ENCODE measurements at places on chromosomes 2 and 18. TPM values are rescaled to one million over a fixed set of nuclear protein-coding genes. Genes with fewer than 3 reads are reported as not detected.
A peak's percentile ranks its signal among the peaks of the same experiment; 100 is the strongest.

- no peak for DNase-seq
Observed at GRCh38 chr2:385785-386184, 97.9 kb upstream of the ALKAL2 start.

DNA sequence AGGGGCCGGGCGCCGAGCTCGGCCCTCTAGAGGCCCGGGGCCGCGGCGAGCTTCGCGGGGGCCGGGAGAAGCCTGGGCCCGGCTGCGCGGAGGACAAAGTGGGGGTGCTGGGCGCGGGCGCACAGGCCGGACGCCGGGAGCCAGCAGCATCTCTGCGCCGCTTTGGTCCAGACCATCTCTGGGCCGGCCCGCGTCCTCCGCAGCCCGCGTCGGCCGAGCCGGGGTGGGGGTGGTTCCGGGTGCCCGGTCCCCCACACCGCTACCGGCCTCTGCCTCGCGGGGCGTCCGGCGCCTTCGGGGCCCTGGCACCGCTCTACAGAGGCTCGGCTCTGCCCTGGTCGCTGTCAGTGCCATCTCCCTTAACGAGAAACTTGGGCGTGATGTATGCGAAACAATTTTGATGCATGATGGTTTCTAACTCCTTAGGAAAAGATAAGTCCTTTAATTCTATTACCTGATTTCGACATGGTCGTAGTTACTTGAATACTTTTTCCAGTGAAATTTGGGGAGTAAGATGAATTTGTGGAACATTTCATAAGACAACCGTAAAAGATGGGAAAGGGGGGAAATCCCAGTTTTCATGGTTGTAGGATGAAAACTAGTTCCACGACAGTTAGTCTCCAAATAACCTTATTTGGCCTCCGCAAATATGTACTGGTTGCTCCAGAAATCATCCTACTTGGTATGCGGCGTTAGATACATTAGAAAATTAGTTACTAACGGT, 562 bp downstream of the TWSG1 start:
- DNase-seq: peak; percentile 22

LPIN1 gene
- 12.1 TPM for total RNA-seq

DNA sequence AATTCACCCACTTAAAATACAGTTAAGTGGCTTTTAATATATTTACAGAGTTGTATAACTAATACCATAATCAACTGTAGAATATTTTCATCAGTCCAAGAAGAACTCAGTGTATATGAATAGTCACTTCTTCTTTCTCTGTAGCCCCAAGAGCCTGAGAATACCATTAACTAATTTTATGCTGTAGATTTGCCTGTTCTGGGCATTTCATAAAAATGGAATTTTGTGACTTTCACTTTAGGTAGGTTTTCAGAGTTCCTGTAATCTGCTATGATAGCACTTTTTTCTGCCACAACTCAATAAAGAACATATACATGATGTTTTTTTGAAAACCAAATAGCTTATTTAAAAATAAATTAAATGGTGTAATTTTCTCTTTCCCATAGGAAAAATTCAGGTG, 57.6 kb downstream of the CCDC102B start:
- DNase-seq: no peak

- DNase-seq: peak; percentile 93
Observed at GRCh38 chr2:45675263-45675812, 23.9 kb downstream of the PRKCE start.

TSPYL6 gene
- not detected for total RNA-seq

CD8A gene
- total RNA-seq: under 0.01 TPM

ACTG2 gene
- not detected for total RNA-seq

- DNase-seq: no peak
Observed at GRCh38 chr2:60312618-60313017, 240.8 kb downstream of the BCL11A start.

DNA sequence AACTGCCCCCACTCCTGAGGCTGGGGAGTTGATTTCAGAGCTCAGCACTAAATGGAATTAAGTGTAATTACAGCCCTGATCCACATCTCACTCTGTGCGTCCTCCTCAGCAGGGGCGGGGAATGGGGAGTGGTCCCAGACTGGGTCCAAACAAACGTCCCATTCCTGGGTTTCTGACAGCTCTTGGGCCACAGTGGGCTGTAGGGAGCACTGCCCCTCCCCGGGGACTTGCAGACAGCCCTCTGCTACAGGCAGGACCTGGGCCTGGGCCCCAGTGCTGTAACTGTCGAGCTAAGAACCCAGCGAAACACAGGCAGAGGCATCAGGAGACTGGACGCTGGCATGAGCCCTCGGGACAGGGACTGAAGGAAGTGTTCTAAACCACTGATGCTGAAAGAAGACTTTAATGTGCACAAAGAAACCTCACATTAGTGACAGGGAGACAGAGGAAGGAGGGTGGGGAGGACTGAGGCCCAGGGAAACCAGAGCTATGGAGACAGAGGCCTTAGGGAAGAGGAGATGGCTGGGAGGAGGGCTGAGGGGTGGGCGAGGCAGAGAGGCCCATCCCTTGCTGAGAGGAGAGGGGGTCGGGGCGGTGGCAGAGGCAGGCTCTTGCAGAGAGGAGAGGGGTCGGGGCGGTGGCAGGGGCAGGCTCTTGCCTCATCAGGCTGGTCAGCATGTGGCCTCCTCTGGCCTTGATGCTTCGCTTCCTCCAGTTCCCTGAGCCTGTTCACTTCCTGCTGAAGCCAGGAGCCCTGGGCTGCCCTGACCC, 5.8 kb upstream of the SEMA4C start:
- DNase-seq: no peak

DNA sequence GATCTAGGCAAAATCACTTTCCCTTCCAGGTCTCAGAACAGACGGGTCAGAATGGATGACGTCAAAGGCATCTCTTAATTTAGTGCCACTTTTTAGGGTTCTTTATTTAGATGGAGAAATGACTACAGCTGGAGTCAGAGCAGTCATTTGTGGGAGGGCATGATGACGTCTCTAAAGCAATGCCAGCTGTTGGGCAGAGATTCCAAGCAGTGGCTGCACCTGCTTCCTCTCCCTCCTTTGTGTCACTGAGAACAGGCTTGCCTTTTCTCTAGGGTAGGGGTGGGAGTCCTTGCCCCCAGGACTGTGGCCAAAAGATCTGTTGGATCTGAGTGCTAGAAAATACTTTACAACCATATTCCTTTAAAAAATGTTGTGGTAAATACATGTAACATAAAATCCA, 28.7 kb upstream of the SKOR2 start:
- no peak for DNase-seq

RFTN2 gene
- under 0.01 TPM for total RNA-seq

DNA sequence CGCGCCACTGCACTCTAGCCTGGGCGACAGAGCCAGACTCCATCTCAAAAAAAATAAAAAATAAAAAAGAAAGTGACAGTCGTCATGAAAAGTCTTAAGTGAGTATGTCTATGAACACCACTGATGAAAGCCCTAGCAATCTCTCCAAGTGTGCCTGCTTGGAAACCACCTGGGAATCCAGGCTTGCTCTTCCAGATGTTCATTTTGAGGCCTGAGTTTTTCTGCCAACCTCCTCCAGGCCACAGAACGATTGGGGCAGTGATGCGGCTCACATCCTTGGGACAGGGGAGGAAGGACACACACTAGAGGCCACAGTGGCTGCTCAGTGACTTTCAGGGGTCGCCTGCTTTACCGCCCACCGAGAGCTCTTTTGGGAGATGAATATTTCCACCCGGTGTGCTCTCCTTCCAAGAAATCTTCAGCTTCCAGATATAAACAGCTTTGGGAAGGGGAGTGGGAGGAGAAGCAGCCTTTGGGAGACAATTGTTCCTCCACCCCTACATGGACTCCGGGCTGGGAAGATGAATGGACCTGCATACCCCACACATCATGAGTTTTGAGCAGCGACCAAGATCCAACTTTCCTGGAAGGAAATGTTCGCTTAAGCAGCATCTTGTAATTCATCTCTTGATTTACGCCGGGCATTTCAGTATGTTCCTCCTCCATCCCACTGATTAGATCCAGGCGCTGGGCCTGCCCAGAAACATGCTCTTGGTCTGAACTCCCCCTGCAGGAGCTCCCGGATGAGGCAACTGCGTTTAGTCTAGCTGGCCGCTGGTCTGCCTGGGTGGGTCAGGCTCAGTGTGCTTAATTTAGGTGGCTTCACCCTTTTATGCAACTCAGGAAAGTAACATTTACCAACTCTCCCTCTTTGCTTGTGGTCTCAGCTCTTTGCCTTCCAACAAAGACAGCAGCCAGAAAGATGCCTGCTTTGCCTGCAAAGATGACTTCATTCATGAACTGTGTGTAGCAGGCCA, 6.2 kb upstream of the ARMC9 start:
- no peak for DNase-seq

GRCh38 chr2:67145851-67146250, 251.3 kb upstream of the ETAA1 start:
- DNase-seq: peak; percentile 20

DNA sequence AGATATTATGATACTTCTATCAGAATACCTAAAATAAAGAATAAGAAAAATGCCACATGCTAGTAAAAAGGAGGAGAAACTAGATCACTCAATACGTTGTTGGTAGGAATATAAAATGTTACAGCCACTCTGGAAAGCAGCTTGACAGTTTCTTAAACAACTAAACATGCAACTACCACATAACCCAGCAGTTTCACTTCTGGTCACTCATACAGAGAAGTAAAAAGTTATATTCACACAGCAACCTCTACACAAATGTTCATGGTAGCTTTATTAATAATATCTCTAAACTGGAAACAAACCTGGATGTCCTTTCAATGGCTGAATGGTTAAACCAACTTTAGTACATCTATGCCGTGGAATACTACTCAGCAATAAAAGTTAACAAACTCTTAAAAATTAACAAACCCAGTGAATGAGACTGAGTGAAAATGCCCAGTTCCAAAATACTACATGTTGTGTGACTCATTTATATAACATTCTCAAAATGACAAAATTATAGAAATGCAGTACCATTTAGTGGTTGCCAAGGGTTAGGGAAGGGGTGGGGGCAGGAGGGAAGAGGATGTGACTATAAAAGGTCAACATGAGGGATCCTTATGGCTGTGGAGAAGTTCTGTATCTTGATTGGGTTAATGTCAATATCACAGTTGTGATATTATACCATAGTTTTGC, 124.1 kb downstream of the MMADHC start:
- DNase-seq: no peak

GRCh38 chr2:163748420-163748819, 12.6 kb upstream of the FIGN start:
- DNase-seq: peak; percentile 98

DNA sequence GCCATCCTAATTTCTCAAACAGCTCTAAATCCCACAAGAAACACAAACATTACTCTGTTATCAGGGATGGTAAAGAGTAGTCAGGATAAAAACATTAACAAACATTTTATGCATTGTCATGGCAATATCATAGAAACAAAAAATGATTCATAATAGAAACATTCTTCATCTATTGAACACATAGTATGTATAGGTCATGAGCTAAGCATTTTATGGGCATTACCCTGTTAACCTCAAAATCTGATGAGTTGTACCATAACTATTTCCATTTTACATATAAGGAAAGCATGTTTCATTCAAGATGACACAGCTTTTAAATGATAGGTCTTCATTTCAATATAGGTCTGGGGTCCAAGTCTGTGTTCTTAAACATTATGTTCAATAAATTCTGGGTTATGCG, 344.9 kb downstream of the RND3 start:
- DNase-seq: peak; percentile 98

TGFA gene
- 111 TPM for total RNA-seq

DNA sequence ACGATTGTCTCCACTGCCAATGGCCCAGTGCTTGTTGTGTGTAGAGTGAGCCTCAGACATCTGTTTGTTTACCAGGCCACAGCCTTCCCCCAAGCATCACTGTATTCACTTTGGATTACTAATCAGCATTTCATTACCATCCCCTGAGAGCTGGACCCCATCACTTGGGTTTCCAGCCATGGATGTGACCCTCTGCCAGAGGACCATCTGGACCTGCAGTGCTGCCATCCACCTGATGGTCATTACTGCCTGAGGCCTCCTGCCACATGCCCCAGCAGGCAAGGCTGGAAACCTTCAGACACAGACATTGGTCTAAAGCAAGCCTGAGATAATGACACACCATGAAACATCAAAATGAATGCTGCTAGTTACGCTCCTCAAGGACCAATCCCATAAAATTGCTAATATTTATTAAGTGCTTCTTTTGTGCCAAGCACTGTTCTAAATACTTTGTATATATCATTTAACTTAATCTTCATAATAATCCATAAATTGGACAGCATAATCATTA, 2096.3 kb upstream of the CELF4 start:
- DNase-seq: peak; percentile 63

GRCh38 chr2:9100080-9100876, 96.8 kb upstream of the MBOAT2 start:
- DNase-seq: no peak

- no peak for DNase-seq
Observed at GRCh38 chr18:58911241-58911640, 46.6 kb downstream of the ZNF532 start.

DNA sequence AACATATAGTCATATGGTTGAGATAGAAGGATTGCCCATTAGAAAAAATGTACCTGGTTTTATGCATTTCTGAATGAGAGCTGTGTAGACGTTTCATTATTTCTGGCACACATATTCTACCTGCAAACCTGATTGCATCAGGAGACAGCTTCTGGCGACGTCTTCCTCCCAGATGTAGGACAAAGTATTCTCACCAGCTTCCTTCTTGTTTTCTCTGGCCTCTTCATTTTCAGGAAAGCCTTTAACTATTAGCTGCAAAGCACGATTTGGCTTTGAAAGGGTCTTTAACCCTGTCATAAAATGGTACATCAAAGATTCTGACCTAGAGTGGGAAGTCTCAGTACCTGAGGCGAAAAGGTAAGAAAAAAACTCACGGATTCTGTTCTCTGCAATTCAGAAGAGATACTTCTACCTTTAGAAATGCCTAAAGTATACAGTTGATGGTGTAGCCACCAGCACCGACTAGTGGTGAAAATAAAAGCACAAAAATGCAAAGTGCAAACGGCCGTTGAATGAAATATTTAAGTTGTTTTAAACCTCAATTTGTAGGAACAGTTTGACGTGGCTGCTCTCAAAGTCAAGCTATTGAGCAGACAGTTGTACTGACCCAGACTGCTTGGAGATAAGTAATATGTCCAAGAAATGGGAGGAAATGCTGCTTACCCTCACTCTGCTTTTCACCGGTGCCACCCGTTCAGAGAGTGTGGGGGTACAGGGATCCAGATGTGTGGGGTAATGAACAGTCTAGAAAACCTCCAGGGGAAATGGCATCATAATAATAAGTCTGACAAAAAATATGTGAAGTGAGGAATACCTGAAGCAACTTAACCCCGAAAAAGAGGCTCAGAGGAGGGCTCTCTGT, 20.2 kb downstream of the IL18RAP start:
- DNase-seq: peak; percentile 44

DNA sequence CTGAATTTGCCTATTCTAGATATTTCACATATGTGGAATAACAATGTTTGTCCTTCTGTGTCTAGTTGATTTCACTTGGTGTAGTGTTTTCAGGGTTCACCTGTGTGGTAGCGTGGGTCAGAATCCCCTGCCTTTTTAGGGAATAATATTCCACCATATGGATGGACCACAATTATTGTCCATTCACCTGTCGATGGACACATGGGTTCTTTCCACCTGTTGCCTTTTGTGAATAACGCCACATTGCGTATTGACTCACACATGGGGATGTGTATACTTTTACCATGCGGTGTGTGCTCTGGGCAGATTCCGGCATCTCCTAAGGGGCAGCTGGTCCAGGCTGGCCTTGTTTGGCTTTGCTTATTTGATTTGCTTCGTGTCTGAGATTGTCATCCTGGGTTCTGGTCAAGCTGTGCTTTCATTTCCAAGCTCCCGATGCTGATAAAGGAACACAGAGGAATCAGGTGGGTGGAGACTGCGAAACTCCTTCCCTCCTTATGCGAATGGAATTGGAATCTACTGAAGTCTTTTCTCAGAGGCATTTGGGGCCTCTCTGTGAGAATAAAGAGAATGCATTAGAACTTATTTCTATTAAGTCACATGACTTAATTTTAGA, 18.9 kb upstream of the ALLC start:
- DNase-seq: no peak

- DNase-seq: no peak
Observed at GRCh38 chr2:63849381-63850203, 7.9 kb downstream of the UGP2 start.

Data from bronchial epithelial cell (primary cell).